ENCODE measurements at places on chromosomes 3 and 15.

DNA sequence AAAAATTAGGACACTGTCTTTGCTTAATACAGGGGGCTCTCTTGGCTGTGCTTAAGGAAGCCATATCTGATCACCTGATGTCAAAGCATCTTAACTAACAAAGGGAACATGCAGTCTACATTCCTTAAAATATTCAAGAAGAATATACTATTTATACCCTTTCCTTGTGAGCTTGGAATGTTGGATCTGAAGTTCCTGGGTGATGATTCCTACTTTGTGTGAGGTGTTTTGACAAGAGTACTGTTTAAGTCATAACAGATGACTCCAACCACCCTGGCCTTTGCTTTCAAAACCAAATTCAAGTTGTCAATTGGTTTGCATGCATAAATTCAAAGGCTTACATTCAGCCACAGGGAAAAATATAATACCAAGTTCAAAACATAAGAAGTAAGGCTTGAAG lies 862.7 kb upstream of the SEMA6D start:
- no peak for DNase-seq

GRCh38 chr3:22684739-22685138 lies 518.4 kb upstream of the UBE2E2 start:
- DNase-seq: no peak

DNA sequence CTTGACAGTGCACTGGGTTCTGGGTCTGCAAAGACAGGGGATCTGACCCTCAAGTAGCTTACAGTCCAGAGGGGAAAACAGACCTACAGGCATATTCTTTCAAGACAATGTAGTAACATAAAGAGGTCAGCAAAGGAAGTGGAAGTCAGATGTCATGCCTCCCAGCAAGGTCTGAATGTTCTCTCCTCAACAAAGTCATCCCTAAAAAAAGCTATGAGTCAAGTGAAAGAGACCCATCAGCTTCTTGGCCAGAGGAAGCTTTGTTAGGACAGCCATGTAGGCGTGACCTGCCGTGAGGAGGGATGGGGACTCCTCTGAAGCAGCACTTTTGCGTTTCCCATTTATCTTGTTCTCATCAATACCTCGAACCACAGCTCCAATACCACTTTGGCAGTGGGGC lies 331.6 kb upstream of the NR2F2 start:
- no peak for DNase-seq

DNA sequence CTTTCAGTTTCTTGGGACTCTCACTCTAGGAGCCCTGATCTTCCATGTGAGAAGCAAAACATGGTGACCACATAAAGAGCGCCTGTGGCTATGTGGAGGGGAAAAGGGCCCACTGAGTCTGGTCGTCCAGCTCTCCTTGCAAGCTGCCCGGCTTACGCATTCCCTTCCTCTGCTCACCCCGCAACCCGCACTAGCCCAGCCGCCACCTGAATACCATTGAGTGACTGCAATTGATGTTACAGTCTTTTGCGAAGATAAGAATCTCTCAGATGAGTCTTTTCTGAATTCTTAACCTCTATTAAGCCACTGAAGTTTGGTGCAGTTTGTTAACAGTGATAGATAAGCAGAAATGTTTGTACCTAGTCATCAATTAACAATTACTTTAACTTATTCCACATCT lies 589.0 kb upstream of the DPPA4 start:
- DNase-seq: no peak

DNA sequence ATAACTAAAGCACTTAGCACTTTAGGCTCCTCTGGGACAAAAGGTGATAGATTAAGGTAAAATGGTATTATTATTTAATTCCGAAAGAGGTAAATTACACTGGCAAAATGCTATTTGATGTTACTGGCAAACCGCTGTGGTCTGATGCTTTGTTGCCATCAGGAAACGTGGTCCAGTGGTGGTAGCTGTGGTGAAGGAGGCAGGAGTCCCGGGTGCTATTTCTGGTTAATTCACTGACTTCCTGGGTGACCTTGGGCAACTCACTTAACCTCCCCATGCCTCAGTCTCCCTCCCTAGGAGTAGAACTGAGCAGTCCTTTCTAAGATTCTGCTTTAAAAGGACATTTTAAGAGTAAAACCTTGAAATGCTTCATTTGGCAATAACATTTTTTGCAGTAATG lies 233.4 kb downstream of the ZPLD1 start:
- DNase-seq: no peak

DNA sequence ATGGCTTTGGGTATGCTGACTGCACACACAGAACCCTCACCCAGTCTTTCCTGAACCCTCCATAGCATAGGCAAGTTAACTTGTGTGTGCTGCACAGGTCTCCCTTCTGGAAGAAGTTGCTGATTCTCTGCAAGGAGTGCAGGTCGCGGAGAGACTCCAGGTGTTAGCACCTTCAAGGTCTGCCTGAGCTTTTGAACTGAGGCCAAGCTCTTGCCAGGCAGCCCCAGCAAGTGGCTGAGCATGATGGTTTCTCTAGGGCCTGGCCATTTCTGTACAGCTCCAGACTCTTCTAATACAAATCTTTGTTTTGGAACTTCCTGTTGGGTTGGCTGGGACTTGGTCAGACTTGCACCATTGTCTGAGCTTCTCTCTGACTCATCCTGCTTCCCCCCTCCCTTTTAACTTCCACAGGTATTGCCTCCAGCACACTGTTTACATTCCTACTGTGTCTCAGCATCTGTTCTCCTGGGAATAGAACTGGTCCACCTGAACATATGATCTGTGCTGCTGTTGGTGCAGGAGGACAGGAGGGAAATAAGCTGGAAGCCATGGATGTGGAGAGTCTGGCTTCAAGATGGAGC lies 53.3 kb downstream of the KY start:
- no peak for DNase-seq

GRCh38 chr3:14210843-14211594 lies 32.4 kb downstream of the LSM3 start:
- DNase-seq: no peak

DNA sequence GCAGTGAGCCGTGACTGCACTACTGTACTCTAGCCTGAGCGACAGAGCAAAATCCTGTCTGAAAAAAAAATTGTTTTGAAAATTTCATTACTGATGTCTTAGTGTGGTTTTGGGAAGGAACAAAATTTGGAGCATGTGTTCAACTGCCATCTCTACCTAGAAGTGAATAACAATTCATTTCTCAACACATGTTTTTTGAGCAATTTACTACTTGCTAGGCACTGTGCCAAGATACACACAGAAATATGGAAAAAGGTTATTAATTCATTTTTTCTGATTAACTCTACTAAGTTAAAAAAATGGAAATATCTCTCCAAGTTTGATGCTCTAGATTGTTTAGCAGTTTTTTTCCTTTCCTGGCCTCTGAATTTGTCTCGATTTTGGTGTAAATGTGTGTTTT lies 5.2 kb upstream of the TCF12 start:
- DNase-seq: no peak

- no peak for DNase-seq
Observed at GRCh38 chr3:154690413-154690812, 260.4 kb upstream of the GPR149 start.

GRCh38 chr3:184611607-184612281 lies 50.2 kb downstream of the EPHB3 start:
- DNase-seq: no peak

GRCh38 chr15:77418391-77418965 lies 1.4 kb downstream of the PEAK1 start:
- DNase-seq: no peak
